ENCODE measurements at places on chromosomes 7 and 10.

DNA sequence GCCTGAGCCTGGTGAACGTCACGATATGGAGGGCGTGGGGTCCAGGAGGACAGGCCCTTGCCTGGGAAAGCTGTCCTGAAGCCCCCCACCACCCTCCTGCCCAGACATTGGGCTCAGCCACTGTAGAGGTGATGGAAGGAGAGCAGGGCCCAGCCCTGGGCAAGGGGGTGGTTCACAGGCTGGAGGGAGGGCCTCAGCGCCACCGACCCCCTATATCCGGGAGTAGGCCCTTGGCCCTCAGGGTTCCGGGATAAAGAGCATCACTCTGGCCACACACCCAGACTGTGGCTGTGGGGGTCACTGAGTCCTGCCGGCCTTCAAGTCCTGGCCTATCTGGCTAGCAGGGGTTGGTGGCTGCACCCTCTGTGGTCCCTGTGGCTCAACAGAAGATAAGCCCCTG is 55.3 kb upstream of the GTF2IRD1 start:
- no peak for DNase-seq

DNA sequence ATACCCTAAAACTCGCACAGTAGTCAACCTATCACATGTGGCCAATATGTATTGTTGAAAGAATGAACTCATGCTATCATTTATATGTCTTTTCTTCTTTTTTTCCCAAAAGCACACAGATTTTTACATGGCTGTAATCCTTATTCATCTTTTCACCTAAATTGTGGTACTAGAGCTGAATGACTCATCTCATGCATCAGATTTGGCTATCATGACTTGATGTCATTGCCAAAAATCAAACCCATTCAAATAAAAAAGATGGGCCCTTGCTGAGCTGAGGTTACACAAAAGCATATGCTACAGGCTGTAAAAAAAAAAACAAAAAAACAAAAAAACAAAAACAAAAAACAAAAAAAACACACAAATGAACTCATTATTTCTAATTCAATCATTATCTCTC is 3.3 kb upstream of the LMOD2 start:
- DNase-seq: no peak

- DNase-seq: peak; percentile 74
These were observed 724 bp downstream of the BBIP1 start for GRCh38 chr10:110918269-110918642.

DNA sequence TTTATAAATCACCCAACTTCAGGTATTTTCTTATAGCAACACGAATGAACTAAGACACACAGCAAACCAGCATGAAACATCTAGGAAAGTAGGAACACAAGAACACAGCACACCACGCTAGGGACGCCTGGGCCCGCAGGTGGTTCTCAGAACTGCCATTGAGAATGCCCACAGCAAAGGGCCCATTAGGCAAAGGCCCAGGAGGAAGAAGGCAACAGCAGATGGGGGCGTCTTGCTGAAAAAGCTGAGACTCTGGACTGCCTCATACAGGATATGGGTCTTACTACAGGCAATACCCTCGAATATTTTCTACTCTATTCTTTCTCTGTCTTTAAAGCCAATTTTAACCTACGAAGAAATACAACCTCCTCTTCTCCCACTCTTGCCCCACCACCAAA is 77.3 kb downstream of the PARD3 start:
- no peak for DNase-seq

DNA sequence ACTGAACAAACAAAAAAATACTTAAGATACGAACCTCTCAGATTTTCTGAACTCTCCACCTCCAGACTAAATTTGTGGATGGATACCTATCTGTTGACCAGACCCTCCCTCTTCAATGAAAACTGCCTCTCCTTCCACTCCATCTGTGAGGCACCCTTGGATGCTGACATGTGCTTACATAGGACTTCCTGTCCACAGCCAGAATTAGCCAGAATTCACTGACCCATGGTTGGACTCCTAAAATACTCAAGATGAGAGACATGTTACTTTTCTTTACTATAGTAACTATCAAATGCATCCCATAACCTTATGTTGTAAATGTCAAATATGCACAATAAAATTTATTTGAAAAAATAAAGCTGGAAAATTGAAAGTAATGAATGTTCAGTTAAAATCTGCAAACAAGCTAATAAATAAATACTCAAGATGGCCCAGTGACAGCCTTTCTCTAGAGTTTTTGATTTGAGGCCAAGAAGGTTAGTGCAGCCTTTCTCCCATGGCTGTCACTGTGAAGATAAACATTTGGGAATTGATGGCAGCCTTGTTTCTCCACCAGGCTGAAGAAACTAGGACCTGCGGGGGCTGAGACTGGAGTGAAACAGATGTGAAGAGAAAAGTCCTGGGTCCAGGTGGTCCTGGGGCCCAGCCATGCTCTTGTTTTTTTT is 287.0 kb downstream of the ZEB1 start:
- DNase-seq: no peak

- no peak for DNase-seq
These were observed 98.3 kb upstream of the AGK start for GRCh38 chr7:141452911-141453310.

DNA sequence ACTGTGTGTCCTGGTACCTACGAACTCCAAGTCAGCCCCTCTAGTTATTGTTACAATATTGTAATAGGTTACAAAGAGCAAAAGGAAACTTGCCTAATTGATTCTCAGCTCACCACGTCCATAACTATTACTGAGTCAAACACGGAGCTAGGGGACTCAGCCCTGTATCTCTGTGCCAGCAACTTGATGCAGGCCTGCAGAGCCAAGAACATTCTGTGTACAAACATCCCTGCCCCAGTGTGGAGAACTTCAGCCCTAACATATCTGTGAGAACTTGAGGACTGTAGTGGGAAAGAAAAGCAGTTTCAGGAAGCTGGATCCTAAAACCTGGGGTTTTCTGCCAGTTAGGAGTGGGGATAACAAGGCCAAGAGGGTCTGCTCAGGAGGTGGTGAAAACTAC is 114.9 kb upstream of the PRSS58 start:
- no peak for DNase-seq

- DNase-seq: no peak
These were observed 16.9 kb downstream of the ZKSCAN5 start for GRCh38 chr7:99521399-99521798.

DNA sequence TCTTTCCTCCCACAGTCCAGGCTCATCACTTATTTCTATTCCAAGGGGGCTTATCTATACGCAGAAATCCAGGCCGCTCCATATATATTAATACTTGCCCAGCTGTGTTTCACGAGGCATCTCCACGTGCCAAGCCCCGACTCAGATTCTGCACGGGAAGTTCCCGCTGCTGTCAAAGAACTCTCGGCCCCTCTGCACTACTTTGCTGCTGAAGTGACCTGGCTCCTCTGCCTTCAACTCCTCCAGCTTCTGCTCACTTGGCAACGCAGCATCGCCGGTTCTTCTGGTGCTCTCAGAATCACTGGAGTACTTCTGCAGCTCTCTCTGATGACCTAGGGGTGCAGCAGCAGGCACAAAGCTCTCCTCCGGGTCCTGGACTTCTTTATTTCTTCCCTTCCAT is 9.7 kb upstream of the CHST12 start:
- no peak for DNase-seq

DNA sequence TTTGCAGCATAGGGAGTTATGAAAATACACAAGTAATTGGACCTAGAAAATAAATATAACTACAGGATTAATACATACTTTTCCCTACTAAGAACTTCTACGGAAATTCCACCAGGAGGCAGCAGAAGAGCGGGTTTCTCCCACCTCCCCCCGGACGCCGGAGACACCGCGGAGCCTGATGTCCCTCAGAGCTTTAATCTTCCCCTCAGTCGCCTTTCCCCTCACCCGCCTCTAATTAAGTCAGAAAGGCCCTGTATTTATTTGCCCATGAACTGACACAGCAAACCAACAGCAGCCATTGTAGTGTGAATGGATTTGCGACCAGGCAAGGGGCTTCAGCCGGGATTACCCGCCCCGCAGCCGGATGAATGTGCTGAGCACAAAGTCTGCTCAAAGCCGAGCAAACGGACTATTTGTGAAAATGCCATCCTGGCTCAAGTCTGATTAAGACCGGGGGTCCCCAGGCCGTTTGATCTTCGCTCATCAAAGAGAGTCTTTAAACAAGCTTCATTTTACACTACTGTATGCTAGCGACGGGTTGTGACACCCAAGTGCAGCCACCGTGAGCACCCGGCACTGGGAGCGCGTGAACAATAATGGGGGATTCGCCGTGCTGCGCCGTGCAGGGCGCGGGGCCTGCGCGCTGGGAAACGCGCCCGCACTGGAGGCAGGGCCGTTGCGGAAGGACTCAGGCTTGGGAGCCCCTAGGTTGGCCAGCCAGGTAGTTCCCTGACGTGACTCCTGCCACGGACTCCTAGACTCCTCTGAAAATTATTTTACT is 5.6 kb upstream of the DKK1 start:
- no peak for DNase-seq

DNA sequence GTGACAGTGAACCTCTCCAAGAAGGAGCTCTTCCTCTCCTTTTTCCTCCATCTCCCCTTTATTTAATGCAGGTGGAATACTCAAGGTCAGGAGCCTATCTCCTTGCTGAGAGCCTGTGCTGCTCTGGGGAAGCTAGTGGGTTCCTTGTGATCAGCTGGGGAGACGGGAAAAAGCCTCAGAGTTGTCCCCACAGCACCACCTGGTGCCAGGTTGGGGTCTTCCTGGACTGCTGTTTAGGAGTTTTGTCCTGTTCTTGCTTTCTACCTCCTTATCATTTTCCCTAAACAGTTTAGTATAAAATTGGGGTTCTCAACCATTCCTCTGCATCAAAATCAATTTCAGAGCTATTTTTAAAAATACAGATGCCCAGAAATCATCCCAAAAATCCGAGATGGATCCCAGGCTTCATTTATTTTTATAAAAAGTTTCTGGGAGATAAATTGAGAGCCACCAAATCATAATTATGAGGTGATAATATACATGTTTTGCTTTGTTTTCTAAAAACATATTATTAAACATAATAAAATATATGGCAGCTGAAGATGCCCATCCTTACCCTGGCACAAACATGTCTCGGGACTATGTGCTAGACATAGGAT is 44.3 kb downstream of the MACC1 start:
- DNase-seq: peak; percentile 11

DNA sequence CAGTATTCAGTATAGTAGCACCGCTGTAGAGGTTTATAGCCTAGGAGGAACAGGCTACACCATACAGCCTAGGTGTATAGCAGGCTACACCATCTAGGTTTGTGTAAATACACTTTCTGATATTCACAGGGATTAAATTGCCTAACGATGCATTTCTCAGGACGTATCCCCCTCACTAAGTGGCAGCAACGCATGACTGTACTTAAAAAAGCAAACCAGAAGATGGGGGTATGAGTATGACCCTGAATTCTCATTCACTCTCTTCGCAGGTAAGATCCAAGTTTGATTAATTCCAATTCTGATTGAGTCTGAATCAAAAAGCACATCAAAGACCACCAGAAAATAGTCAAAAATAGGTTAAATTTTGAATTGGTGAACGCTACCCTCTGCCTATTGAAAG is 972 bp downstream of the ORC5 start:
- DNase-seq: no peak

GRCh38 chr10:103064956-103065355 is 128.1 kb downstream of the NT5C2 start:
- no peak for DNase-seq

- DNase-seq: no peak
These were observed 195.9 kb upstream of the LYZL2 start for GRCh38 chr10:30825495-30825894.

DNA sequence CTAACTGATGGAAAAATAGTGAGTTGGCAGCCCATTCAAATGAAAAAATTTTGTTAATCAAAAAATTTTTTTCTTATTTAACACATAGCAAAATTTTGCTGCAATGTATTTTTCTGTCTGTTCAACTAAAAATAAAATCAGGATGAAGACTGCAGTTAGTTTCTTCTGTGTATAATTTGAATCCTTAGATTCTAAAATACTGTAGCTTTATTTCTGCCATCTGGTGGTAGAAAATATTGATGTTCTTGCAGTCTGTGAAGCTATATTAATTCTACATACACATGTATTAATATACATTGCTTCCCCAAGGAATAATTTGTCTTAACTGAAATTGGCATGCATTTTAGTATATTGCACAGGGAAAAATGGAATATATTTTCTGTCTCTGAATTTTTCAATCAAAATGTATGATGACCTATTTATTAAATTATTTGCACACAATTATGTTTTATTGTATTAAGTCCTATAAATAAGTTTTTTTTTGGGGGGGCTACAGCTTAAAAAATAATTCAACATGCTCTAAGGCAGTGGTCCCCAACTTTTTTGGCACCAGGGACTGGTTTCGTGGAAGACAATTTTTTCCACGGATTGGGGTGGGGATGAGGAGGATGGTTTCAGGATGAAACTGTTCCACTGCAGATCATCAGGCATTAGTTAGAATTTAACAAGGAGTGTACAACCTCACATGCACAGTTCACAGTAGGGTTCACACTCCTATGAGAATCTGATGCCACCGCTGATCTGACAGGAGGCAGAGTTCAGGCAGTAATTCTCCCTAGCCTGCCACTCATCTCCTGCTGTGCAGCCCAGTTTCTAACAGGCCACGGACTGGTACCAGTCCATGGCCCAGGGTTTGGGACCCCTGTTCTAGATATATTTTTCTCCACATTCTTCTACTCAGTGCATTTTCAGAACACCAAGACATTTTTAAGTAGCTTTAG is 119.4 kb downstream of the GNAT3 start:
- no peak for DNase-seq

GRCh38 chr10:75165684-75166622 is 44.6 kb upstream of the VDAC2 start:
- peak; percentile 32 for DNase-seq

GRCh38 chr10:60735244-60735643 is 43.0 kb upstream of the CDK1 start:
- no peak for DNase-seq

GRCh38 chr10:124125305-124126116 is 32.1 kb upstream of the CHST15 start:
- DNase-seq: no peak

DNA sequence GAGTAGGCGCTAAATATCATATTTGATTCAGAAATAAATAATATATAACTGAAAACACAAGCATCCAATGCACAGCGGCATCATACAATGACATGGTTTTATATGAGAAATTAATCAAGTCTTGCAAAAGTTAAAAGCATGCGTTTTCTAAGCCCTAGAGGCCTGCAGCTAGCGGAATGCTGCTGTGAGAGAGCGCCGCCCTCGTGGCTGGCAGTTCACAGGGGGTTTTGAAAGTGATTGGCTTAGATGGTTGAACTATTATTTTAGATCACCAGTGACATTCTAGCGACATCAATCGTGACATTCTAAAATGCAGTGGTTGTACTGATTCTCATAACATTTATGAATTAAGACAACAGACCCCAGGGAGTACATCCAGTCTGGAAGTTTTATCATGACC is 235.2 kb upstream of the MGMT start:
- no peak for DNase-seq

DNA sequence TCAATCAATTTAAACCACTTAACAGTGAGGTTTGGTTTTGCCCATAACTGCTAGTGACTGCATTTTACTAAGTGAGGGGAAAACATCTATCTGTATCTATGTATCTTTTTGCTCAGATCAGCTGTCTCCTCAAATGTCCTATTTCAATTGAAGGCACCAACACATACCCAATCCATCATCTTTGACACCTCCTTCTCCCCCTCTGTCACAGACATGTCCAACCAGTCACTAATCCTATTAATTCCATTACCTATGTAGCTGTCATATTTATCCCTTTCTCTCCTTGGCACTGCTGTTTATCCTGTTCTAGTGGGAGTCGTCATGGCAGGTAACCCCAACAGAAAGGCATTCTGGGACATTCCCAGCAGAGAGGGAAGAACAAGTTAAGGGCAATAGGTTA is 975.2 kb upstream of the AUTS2 start:
- no peak for DNase-seq

Data from GM12892 (cell line).